ENCODE measurements at places on chromosomes 6 and 20.

DNA sequence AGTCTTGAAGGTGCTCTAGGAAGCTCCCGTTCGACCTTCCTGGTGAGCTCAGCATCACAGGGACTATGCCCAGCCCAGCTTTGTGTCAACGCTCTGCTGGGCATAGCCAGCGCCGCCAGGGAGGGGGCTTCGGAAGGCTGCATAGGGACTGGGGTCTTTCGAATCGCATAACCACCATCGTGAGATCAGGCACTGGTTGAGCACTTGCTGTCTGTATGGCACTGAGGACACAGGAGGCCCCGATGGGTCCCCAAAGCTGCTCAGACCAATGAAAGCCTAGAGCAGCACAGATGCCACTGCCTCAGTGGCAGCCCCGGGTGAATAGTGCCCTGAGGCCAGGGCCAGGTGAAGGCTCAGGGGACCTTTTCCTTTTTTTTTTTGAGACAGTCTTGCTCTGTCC is 96.7 kb downstream of the TAF4 start:
- DNase-seq: no peak

DNA sequence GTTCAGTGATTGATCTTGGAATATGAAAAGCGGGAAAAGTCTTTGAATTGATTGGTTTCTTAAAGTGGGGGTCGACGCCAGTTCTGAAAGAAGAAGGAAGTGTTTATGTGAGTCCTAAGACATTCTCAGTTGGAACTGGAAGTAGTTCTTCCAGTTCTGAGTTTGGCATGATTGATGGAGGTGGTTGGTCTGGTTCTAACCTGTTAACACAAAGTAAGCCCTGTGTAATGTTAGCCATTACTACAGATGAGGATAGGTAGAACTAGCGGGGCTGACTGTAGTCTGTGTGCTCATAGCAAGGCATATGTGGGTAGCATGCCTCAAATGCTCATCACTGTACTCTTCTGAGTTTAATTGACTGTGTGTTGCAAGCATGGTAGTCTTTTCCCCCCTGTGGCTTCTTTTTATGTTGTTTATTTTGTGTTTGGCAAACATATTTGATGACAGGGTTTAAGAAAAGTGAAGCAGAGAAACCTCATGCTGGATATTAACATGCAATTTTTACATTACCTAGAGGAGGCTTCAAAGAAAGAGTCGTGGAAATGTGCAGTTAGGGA is 24.9 kb downstream of the CITED2 start:
- DNase-seq: no peak

GRCh38 chr6:31723245-31723979 is at the start of gene MPIG6B:
Gene MPIG6B (plus strand): TSS chr6:31723373. CDS start chr6:31723384, 11 bp downstream.
- DNase-seq: no peak

DNA sequence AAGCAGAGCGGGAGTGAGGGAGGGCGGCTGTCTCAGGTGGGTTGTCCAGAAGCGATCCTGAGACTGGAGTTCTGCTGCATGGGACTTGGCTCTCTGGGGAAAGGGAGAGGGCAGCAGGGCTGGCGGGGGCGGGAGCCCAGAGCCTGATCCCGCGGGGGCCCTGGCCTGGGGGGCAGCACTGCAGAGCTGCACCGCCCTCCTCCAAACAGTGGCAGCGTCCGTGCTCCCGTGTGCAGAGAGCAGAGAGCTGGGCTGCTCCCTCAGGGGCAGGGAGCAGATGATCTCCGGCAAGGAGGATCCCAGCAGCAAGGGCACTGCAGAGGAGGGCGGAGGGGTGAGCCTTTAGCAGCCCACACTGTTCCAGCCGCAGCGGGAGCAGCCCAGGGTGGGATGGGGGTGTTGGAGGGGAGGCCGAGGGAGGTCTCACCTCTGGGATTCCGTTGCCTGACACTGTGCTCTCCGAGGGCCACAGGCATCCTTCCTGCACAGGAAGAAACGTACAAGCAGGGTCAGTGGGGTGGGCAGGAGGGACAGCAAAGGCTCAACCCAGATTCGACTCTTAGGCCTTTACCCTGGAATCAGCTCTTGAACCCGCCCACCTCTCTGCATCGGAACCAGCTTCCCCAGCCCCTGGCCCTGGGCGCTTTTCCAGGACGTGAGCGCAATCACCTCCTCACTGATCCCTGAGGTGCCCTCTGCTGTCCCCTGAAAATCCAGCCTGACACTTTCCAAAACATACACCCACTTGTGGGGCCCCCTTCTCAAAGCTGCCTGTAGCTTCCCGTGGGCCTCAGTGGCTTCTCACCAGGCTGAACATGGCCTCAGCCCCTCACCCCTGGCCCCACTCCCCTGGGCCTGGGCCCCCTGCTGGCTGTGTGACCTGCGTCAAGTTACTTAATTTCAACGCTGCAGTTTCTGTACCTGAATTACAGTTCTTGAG is 32.6 kb upstream of the ZBP1 start:
- no peak for DNase-seq

- DNase-seq: no peak
These were observed 114.4 kb upstream of the CCN2 start for GRCh38 chr6:132065556-132065955.

DNA sequence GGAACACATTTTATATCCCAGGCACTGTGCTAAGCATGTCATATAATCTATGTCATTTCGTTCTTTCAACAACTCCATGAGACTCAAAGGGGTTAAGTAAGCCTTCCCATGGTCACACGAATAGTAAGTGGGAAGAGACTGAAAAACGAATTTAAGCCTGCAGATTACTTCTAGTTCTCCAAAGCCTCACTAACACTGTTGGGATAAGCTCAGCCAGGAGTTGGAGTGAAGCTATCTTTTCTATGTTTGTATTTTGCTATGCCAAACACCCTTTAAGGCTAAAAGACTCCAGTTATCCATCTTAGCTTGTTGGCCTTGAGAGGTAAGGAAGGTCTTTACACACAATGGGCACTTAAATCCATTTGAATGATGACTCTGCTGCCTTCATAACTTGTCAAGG is 148.1 kb upstream of the UST start:
- DNase-seq: no peak

DNA sequence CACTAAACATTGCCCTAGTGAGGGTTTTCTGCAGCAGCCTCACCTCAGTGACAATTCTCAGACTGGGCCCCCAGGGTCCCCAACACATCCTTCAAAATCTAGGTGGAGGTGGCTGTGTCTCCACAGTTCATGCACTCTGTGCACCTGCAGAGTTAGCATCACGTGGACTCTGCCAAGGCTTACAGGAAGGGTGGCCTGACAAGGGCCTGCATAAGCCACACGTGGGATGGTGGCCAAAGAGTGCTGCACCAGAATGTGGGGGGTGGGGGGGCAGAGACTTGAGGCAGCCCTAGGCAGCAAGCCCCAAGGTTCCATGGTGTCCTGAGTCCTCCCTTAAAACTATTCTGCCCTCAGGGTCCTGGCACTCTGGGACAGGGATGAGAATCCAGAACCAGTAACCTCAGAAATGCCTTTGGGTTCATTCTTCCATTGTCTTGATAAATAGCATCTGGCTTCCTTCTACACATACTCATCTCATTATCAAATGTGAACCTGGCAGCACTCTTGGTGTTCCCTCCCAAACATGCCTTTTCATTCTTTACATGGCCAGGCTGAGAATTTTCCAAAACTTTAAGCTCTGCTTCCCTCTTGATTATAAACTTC is 1.6 kb upstream of the SERPINB1 start:
- no peak for DNase-seq

DNA sequence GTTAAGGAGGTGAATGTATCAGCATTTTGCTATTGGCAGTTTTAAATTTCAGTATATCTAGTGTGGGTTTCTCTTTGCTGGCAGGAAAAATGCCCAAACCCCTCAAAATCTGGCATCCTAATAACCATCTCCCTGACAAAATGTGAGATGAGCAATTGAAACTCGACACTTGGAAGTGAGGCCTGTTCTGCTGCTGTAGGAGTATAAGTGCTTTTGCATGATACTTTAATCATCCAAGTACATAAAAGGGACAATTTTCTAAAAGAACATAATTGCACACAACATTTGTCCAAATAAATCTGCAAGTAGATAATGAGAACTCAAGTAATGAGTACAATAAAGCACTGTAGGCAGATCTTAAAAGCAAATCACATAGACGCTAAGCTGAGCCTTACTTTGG is 36.5 kb downstream of the LAMP5 start:
- no peak for DNase-seq

- no peak for DNase-seq
These were observed 63.0 kb upstream of the MYL9 start for GRCh38 chr20:36478137-36478905.

GRCh38 chr6:74899416-74899815 is 306.4 kb downstream of the COL12A1 start:
- no peak for DNase-seq

Measured in stimulated activated CD8-positive, alpha-beta memory T cell treated with anti-CD3 and anti-CD28 coated beads, Interleukin-7, amount 100 ng/mL, for 1 hour (primary cell).